ENCODE measurements at places on chromosomes 1 and 21.

DNA sequence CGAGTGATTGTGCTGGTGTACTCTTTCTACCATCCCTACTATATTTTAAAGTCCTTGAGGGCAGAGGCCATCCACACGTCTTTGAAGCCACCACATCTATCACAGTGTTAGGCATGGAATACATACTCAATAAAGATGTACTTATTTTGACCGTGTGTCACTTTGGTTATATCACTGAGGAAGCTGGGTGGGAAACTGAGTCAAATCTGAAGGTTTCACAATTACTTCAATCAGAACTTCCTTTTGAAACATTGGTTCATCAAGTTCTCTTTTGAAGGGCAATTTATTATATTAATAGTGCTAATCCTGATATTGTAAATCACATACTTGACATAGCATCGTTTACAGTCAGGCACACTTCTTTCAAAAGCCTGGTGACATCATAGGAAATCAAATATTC lies 53.3 kb upstream of the ATP1B1 start:
- no peak for DNase-seq

GRCh38 chr1:213767683-213768082 lies 220.1 kb upstream of the PROX1 start:
- no peak for DNase-seq

DNA sequence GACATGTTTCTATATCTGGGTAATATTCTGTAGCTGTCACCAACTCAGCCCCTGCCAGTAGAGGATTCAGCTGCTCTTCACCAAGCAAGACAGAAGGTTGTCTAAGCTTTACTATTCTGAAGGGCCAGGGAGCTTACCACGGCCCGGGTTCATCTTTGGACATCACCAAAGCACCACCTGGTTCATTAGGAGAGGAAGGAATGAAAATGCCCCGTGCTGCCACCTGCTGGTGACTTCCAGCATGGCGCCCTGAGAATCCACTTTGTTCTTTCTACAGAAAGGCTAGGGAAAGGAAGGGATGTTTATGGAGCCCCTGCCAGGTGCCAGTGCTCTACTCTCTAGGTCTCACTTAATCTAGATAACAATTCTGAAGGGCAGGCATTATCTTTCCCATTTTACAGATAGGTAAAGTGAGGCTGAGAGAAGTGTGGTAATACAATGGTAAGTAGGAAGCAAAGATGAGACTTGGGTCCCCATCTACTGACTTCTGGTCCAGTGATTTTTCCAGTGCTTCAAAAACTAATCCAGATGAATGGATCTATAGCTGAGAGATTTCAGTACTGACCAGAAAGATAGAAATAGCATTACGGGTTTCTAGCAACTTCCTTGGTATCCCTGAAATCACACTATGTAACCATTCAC lies 79.5 kb downstream of the BEND5 start:
- DNase-seq: peak; percentile 19

DNA sequence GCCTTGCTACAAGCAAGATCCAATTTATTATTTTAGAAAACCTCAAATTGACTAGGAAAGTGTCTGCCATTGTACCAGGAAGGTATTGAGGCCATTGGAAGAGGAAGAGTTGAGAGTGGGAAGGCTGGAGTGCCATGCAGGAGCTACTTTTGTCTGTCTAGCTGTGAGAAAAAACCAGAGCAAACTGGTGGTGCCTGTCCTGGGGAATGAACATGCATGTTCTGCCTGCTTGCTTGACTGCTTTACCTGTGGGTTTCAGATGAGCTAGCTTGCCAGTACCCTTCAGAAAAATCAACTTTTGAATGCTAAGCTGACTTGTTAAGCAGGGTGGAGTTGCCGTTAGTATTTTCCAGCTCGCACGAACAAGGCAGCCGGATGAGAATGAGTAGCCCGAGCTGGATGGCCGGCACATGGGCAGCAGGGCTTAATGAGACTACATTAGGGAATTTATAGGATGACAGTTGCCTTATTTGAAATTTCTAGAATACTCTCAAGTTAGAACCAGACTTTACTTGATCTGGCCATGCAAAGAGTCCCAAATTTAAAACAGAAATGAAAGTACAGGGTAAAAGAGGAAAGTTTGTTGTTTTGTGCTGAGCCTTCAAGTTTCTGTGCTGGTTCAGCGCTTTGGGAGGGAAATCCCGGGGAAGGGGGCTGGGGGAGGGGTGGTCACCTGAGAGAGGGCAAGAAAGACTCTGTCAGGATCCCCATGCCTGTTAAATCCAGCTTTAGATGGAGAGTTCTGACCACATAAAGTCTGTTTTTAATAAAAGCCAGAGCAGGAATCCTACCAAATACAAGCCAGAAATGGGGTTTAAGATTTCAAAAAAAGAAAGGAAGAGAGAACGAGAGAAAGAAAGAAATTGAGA lies 29.6 kb upstream of the C1orf105 start:
- DNase-seq: no peak

- no peak for DNase-seq
These were observed 57.3 kb upstream of the PCP4 start for GRCh38 chr21:39809936-39810335.

- DNase-seq: no peak
These were observed 37.0 kb downstream of the PKP1 start for GRCh38 chr1:201320168-201320788.

- no peak for DNase-seq
These were observed 168.8 kb downstream of the CYYR1 start for GRCh38 chr21:26404288-26404687.

DNA sequence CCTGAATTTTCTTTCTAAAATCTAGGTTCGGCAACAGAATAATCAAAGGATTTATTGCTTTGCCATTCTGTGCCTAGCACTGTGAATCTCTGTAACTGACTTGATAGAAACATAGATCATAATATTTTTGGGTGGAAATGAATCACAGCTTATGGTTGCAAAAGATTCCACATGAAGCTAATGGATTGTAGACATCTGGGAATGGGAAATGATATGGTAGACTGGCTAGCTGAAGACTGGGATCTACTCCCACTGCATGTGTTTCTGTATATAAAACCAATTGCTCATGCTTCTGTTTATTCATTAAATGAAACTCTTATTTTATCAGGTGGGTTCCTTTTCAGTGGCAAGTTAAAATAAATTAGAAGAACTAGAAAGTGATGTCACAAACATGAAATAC lies 395.6 kb downstream of the ST6GALNAC3 start:
- no peak for DNase-seq

DNA sequence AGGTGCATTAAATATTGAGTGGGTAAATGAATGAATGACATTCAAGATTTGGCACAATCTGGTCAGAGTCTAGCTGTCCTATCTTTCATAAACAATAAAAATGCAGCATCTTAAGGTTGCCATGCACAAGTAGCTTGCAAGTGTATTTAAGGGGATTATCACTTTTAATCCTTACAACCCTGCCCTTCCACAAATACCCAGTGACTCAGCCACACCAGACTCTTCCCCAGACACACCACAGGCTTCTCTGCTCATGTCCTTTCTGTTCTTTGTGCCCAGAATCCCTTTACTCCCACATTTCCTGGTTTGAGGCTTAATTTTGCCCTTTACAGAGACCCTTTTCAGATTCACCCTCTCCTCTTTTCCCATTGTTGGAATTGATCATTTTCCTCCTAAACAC lies 59.8 kb downstream of the KIRREL1 start:
- no peak for DNase-seq

DNA sequence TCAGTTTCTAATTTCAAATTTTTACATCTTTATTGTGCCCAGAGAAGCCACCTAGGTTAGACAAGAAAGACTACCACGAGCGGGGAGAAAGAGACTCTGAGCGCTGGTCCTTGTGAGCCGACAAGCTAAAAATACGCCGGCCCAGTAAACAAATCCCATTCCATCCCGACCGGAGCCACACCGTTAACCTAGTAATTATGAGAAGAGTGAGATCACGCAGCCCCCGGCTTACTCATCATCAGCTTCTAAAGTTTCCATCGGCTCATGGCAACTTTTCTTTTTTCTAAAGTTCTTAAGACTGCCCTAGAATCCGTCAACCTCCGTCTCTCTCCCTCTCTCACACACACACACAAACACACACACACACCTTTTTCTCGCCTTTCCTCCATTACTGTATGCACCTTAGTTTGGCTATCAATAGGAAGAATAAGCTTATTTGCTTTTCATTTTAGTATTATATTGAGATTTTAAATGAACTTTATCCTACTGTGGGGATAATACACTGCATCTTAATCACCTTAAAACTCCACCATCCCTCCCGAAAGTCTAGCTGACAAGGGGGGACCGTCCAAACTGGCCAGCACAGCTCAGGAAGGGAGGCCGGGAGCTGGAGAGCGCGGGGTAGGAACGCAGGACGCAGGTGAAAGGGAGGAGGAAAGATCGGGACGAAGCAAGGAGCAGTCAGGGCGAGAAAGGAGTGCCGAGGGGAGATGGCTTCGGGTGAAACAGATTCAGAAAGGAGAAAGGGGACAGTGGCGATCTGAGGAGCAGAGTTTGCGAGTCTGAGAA lies 728 bp downstream of the OTUD7B start:
- peak; percentile 15 for DNase-seq

GRCh38 chr21:43313221-43313938 lies 113.6 kb downstream of the SIK1 start:
- no peak for DNase-seq

- DNase-seq: no peak
These were observed 9.1 kb upstream of the PCNX2 start for GRCh38 chr1:233304489-233305102.

- no peak for DNase-seq
These were observed 259.6 kb upstream of the PLD5 start for GRCh38 chr1:242784084-242784483.

DNA sequence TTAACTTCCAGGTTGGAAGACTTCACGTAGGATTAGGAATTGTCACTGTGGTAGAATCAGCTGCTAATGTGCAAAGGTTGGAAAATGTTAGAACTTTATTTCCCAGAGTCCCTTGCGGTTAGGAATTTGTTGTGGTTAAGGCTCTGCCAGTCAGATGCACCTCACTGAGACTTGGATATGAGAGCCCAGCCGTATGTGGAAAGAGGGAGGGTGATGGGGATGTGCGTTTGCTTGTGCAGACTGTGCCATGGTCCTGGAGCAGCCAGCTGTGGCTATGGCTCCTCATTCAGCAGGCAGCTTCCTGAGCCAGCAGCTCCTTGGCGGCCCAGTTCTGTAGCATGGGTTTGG lies 12.5 kb downstream of the S100A10 start:
- DNase-seq: no peak

DNA sequence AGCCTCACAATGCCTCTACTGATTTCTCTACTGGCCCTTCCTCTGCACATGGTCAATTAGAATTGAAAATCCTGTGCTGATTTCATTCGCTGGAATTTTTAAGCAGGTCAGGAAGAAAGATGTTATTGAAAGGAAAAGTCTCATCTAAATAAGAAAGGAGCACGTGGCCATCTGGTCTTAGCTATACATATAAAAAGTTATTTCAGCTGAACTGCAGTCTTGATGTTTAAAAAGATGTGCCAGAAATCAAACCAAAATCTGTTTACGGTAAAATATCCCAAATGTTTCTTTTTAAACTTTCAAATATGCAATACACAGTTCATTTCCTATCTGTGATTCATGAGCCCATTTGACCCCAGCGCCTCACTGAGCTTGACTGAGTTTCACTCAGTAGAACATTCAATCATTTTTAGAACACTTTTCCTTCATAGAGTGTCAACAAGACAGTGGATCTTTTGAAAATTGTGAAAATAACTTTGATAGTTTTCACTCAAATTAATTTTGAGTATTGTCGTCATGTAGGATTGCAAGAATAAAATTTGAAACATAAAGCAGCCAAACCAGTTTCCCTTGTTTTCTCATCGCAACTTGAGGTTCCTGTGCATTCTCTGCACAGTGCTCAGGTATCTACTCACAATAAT lies 293.6 kb downstream of the PTPRC start:
- DNase-seq: no peak

- no peak for DNase-seq
These were observed 8.5 kb downstream of the IRF2BP2 start for GRCh38 chr1:234601301-234602017.

GRCh38 chr21:28431022-28431421 lies 561.7 kb downstream of the LTN1 start:
- no peak for DNase-seq

- DNase-seq: no peak
These were observed 9.7 kb downstream of the LPAR3 start for GRCh38 chr1:84883286-84883685.

DNA sequence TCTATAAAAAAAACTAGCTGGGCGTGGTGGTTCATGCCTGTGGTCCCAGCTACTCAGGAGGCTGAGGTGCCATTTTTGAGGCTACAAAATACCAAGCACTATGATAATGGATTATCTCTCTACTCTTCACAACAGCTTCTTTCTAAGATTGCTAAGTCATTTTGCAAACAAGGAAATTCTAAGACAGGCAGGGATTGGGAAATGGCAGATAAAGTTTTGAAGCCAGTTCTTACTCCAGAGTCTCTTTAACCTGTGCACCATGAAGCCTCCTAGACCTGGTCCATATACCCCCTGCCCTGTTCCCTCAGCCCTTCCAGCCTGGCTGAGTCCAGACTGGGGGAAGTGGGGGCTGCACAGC lies 39.5 kb upstream of the DMBX1 start:
- no peak for DNase-seq

GRCh38 chr1:109275706-109276345 lies 7.1 kb downstream of the PSRC1 start:
- no peak for DNase-seq

DNA sequence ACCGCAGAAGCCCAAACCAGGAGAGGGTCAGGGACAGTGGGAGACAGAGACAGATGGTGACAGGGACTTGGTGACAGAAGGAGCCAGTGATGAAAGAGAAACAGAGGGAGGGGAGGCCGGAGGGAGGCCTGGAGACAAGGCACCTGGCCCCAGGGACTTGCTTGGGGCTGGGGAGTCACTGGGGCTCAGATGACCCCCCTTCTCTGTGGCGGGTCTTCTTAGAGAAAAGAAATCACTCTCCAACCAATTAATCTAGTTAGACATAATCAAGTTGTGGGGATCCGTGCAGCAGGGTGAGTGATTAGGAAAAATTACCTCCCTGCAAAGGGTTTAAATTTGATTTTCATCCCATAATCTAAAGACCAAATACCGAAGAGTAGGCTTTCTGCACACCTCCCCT lies 519.8 kb downstream of the PTPRU start:
- DNase-seq: no peak

- no peak for DNase-seq
These were observed 135.3 kb downstream of the ADSS2 start for GRCh38 chr1:244316407-244316806.

DNA sequence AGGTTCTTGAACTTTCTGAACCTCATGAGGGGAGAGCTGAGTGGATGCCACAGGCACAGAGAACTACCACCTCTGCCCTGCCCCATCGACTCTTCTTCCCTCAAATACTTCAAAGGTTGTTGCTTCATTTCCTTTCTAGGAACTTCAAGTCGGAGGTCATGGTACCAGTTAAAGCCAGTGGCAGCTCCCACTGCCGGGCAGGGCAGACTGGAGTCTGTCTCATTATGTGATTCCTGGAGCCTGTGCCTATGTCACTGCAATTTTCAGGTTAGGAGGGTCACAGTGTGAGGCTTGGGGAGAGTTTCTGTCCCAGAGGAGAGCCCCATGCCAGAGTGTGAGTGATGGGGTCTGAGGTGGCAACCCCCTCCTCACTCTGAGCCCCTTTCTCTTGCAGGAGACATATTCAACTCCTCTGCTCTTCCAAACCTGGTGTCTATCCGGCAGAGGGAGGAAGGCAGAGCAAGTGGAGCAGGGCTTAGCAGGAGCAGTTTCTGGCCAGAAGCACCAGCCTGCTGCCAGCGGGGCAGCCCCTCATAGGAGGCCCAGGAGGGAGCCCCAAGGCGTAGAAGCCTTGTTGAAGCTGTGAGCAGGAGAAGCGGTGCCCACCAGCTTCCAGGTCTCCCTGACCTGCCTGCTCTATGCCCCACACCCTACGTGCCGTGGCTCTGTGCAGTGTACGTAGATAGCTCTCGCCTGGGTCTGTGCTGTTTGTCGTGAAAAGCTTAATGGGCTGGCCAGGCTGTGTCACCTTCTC lies 29.3 kb downstream of the CAMK1G start:
- DNase-seq: no peak

GRCh38 chr1:201240171-201240570 lies 43.1 kb upstream of the PKP1 start:
- DNase-seq: no peak
